ENCODE measurements at places on chromosomes 3 and 15.

GRCh38 chr3:10762116-10762515 lies 53.9 kb upstream of the SLC6A11 start:
- no peak for DNase-seq

- DNase-seq = no peak
Observed at GRCh38 chr3:113255100-113255853, 43.9 kb downstream of the BOC start.

DNA sequence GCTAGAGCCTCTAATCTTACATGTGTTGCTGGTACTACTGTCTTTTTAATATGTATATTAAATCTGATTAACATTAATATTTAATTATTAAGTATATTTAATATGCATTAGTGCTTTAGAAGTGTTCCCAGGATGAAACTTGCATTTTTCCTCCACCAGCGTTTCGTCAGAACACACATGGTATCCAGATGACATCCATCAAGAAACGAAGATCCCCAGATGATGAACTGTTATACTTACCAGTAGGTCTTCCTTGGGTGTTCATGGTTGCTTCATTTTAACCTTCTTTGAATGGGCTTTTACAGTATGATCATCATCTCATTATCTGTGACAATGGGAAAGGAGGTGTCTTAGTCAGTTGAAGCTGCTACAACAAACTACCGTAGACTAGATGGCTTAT lies 238.0 kb downstream of the TP63 start:
- no peak for DNase-seq

DNA sequence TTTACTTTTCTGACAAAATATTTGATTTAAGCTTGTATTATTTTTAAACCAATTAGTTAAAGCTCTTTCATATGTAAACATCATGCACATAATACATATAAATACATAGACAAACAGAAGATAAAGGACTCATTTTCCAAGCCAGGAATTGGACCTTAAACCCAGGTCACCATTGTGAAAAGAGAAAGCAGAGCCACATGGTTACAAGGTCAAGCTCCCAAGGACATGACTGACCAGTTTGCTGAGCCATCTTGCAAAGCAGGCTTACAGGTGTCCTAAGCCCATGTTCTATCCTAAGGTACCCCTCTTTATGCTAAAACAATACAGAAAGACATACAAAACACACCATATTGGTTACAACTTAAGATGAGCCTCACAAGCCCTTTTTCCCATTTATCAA lies 50.5 kb upstream of the DNAJC19 start:
- DNase-seq = no peak

- DNase-seq = no peak
Observed at GRCh38 chr3:145224886-145225285, 936.1 kb downstream of the PLOD2 start.

Measured in naive thymus-derived CD8-positive, alpha-beta T cell (primary cell).